ENCODE measurements at places on chromosomes 16 and 17.

GRCh38 chr17:42720996-42721583, 23.8 kb downstream of the EZH1 start:
- DNase-seq = peak; percentile 33

DNA sequence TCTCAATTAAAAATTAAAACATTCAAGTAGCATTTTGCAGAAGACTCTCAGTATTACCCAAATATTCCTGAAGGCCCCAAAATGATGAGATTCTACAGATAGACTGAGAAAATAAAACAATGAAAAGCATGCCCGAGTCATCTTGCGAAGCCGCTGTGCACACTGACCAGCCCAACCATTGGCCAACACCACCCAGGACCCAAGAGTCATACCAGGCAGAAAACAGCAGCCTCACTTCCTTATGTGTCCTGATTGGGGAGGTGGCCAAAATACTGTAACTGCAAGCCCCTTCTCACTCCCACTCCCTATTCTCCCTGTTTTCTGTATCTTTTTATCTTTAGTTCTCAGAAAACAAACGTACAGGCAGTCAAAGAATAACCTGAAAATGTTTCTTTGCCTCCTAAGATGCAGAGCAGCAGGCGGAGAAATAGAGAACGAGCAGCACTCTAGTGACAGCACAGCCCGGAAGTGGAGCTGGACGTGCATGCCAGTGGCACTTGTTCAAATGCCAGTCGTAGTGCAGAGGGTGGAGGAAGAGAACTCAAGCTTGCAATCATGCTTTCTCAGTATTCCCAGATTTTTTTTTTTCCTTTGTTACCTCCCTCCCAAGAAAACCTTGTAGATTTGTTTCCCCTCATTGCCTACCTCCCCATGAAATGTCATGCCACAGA, 182.3 kb upstream of the SOX9 start:
- DNase-seq = no peak

DNA sequence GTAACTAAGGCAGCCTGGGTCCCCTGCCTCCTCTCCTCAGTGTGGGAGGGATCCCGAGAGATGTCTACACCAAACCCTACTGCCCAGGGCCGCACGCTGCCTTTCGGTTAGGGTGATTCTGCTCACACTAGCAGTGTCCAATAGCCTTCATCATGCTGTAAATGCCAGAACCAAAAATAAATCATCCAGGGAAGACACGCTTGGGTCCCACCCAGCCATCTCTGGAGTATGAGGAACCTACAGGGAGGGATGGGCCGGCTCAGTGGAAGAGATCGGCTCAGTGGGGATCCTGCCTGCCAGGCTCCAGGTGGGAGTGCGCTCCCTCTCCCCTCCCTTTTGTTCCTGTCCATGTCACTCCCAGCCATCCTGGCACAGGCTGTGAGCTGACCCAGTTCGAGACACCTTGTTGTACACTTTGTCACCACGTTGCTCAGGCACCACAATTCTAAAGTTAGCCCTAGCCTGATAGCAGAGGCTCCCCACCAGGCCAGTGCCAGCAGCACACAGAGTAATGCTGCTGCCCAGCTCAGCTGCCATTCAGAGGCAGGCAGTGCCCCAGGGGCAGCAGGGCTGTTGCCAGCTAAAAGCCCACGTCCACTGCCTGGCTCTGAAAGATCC, 24.5 kb downstream of the PEMT start:
- DNase-seq = no peak

DNA sequence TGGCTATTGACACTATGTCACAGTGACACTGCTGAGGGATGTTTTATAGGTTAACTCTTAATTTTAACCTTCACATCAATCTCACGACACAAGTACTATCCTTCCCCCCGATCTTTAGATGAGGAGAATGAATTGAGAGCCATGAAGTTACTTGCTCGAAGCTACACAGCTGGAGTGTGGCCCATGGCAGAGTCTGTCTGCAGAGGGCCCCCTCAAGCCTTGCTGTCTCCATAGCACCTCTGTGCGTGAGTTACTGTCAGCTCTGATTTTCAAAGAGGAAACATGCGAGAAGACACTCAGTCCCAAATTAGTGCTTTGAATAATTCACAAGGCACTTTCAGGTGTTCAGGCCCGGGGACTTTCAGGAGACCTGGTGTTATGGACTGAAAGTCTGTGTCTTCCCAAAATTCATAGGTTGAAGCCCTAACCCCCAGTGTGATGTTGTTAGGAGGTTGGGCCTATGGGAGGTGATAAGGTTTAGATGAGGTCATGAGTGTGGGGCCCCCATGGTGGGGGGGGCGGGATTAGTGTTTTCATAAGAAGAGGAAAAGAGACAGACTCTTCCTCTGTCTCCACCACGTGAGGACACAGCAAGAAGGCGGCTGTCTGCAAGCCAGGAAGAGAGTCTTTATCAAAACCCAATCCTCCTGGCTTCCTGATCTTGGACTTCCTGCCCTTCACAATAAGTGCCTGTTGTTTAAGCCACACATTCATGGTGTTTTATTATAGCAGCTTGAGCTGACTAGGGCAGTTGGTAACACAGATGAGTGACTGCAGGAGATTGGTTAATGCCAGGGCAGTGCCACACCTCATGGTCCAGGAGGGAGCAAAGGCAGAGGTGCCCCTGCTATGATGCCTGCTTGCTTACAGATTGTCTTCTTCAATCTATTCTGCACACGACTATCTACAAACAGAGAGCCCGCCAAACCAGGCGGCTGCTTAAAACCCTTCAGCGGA, 281.8 kb downstream of the HAPSTR1 start:
- DNase-seq = peak; percentile 87

- no peak for DNase-seq
Observed at GRCh38 chr16:24995033-24995432, 20.1 kb downstream of the ARHGAP17 start.

- no peak for DNase-seq
Observed at GRCh38 chr17:49093131-49093530, 39.4 kb upstream of the B4GALNT2 start.

Data from posterior cingulate gyrus (tissue), 11 donors.